ENCODE measurements at places on chromosomes 3 and 15. TPM values are rescaled to one million over a fixed set of nuclear protein-coding genes. Genes with fewer than 3 reads are reported as not detected.

The FOXB1 gene
- 2.1 TPM for total RNA-seq

DNA sequence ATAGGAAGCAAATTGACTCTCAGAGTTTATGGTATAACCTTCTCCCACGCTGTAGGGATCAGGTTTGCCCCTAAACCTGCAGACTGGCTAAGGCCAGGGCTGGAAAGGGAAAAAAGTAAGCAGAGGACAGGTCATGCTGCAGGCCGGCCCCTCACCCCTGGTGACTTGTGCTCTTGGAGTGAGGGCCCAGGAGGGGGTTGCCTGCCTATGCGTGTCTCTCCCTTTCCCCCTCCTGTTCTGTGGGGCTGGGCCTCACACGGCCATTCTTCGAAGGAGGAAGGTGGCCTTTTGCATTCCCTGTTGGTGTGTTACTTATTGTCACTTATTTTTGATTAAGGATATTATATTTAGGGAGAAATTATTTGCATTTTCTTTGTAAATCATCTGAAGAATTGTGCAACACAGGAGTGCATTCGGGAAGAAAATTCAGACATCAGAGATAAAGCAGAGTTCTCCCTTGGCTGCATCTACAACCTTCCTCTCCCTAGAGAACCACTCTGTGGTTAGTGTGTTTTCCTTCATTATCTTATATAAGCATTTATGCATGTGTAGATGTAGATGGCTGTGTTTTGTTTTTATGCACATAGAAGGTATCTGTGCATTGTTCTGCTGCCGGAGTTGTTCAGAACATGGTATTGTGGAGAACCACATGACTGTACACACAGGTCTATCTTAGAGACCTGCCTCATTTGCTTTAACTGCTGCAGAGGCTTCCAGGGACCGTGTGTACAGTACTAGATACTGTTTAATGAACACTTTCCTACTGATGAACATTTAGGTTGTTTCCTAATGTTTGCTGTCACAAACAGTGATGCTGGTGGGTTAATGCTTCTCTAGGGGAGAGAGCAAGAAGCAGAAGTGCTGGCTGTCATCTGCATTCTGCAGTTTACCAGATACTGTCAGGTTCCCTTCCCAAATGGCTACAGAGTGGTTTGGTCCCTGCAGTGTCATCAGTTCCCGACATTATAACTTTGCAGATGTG, 133.5 kb downstream of the APBA2 start:
- H3K36me3 ChIP-seq = no peaks in the 10 kb centered on the region
- no peaks in the 10 kb centered on the region for H3K27me3 ChIP-seq
- DNase-seq = no peak
- no peak overlapping the region for H3K27ac ChIP-seq
- H3K4me3 ChIP-seq = no peak overlapping the region

GRCh38 chr15:77915261-77915960, 162.1 kb downstream of the TBC1D2B start:
- no peaks in the 10 kb centered on the region for H3K36me3 ChIP-seq
- H3K27me3 ChIP-seq = no peaks in the 10 kb centered on the region
- H3K4me3 ChIP-seq = no peak overlapping the region
- DNase-seq = no peak
- H3K27ac ChIP-seq = no peak overlapping the region

- H3K27ac ChIP-seq = no peak overlapping the region
- no peaks in the 10 kb centered on the region for H3K4me1 ChIP-seq
- DNase-seq = no peak
- H3K36me3 ChIP-seq = no peaks in the 10 kb centered on the region
- H3K4me3 ChIP-seq = no peak overlapping the region
Observed at GRCh38 chr3:113088616-113089015, 97.8 kb downstream of the GTPBP8 start.

DNA sequence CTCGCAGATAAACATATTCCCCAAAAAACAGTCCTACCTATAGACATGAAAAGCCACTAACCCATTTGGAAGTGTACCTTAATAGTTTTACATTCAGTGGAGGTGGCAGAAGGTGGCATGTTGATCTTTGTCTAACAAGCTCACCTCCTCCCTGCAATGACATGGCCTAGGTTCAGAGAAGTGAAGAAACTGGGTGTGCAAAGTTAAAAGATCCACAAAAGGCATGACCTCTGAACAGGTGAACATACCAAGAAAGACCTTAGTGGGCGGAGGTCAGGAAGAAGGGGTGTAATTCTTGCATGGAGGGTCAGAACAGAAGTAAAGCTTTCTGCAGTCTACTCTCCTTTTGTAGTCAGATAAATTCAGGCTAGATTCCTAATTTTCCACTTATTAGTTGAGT, 822 bp downstream of the MRPL3 start:
- no peak for DNase-seq
- no peaks in the 10 kb centered on the region for H3K4me1 ChIP-seq
- H3K4me3 ChIP-seq = peak overlapping the region; percentile 91
- peak overlapping the region; percentile 94 for H3K27ac ChIP-seq
- peaks cover 10% of the 10 kb centered on the region for H3K27me3 ChIP-seq
- H3K36me3 ChIP-seq = peaks cover 36% of the 10 kb centered on the region

DNA sequence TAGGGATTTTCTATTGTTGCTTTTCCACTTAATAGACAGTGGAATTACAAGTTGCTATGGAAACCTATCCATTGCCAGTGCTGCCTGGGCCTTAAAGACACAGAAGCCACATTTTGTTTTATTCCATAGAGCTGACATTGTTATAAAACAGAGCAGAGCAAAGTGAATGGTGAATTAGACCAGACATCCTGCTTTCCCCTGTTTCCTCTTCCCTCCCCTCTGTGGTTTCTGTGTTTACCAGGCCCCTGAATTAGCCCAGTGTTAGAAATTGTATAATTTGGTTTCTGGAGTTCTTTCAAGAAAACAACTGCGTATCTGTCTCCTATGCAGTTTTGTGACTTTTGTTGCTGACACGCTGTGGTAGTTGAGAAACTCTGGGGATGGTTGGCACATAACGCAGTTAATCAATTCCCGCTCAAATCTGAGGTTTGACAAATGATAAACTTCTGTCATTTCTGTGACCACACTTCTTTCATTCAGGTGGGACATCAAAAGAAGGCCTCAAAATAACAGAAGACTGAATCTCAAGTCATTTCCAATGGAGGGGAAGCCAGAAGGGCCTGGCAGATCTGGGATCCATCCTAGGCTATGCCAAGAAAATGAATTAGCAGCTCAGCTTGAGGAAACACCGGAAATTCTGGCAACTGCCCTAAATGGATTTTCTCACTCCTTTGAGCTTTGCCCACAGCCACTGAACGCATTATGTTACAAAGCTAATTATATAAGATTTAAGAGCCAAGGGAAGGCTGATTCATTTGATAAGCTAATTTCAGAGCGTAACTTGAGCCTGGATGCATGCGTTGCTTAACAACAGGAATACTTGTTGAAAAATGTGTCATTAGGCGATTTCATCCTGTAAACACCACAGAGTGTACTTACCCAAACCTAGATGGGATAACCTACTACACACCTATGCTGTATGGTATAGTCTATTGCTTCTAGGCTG, 46.9 kb downstream of the NR1D2 start:
- H3K4me1 ChIP-seq = no peaks in the 10 kb centered on the region
- no peak overlapping the region for H3K4me3 ChIP-seq
- no peaks in the 10 kb centered on the region for H3K36me3 ChIP-seq
- DNase-seq = no peak

GRCh38 chr15:90953947-90954711, 555 bp upstream of the RCCD1 start:
- H3K27ac ChIP-seq = no peak overlapping the region
- H3K4me1 ChIP-seq = peaks cover 15% of the 10 kb centered on the region
- no peak overlapping the region for H3K4me3 ChIP-seq

DNA sequence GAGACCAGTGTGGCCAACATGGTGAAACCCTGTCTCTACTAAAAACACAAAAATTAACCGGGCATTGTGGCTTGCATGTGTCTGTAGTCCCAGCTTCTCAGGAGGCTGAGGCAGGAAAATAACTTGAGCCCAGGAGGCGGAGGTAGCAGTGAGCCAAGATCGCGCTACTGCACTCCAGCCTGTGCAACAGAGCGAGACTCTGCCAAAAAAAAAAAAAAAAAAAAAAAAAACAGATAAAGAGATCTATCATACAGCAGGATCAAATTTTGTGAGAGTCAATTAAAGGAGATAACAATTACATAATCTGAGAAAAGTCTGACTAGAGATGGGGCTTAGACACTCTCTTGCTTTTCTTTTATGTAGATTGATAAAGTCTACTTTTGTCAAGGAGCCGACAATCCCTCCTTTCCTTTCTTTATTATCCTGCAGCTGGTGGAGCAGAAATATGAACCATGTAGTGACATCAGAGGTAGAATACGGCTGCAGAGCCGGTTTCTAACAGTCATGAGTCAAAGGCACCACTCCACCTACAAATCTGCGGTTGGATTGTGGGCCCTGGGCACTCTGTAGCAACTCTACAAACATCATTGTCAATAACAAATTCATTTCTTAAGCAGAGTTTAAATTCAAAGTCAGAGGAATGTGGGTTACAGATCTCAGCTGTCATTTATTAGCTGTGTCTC, 9.0 kb downstream of the C2CD4A start:
- H3K36me3 ChIP-seq = no peaks in the 10 kb centered on the region
- H3K27ac ChIP-seq = no peak overlapping the region
- H3K27me3 ChIP-seq = no peaks in the 10 kb centered on the region
- no peak for DNase-seq
- H3K4me1 ChIP-seq = no peaks in the 10 kb centered on the region

The SHF gene
- total RNA-seq = 23.9 TPM

DNA sequence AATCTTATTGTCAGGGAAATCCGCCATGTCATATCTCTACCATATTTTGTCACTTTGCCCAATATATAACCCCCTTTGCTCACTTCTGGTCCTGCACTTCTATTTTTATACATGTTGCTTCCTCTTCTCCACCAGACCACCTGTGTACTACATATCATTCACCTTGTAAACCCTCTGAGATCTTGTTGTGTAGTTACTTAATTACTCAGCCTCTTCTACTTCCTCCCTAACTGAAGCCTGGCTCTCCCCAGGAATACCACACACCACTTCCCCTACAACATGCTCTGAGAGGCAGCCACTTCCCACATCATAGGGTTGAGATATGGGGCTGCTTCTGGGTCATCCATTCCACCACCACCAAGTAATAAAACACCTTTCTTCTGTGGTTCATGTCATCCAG, 10.0 kb downstream of the HEXA start:
- H3K4me3 ChIP-seq = no peak overlapping the region
- H3K4me1 ChIP-seq = no peaks in the 10 kb centered on the region
- no peak overlapping the region for H3K27ac ChIP-seq

DNA sequence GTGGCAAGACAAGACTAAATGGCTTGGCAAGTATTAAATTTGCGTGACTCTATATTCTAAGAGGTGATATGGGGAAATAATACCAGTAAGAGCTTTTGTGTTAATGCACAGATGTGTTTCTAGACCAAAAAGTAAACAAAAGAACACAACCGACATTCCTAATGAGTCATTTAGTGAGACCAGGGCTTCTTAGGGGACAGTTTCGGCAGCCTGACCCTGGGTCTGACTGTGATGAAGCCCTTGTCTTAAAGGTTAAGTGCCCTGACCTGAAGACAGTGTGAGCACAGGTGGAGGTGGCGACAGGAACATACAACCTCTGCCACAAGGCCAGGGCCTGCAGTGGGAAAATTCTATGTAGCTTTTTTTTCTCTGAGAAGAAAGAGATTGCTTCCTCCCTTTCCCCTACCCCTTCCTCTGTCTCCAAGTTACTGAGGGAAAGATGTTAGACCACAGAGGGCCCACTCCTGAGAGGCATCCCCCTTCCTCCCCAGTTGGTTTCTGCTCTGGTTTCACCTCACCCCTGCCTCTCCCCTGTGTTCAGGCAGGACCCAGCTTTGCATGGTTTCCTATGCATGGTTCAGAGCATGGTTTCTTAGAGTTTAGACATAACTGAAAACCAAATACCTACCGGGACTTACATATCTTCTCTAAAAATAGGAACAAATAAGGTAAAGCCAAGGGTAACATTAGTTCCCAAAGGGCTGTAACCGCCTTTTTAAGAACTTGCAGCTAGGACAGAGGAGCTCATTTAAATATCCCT, 24.8 kb upstream of the CMTM7 start:
- no peak overlapping the region for H3K4me3 ChIP-seq
- no peak for DNase-seq
- H3K4me1 ChIP-seq = no peaks in the 10 kb centered on the region
- H3K27me3 ChIP-seq = no peaks in the 10 kb centered on the region

All from H1 (cell line).